Activated naive CD4-positive, alpha-beta T cell treated with anti-CD3 and anti-CD28 coated beads for 36 hours (primary cell): ENCODE measurements at places on chromosomes 3 and 15. TPM values are rescaled to one million over a fixed set of nuclear protein-coding genes. Genes with fewer than 3 reads are reported as not detected.

DNA sequence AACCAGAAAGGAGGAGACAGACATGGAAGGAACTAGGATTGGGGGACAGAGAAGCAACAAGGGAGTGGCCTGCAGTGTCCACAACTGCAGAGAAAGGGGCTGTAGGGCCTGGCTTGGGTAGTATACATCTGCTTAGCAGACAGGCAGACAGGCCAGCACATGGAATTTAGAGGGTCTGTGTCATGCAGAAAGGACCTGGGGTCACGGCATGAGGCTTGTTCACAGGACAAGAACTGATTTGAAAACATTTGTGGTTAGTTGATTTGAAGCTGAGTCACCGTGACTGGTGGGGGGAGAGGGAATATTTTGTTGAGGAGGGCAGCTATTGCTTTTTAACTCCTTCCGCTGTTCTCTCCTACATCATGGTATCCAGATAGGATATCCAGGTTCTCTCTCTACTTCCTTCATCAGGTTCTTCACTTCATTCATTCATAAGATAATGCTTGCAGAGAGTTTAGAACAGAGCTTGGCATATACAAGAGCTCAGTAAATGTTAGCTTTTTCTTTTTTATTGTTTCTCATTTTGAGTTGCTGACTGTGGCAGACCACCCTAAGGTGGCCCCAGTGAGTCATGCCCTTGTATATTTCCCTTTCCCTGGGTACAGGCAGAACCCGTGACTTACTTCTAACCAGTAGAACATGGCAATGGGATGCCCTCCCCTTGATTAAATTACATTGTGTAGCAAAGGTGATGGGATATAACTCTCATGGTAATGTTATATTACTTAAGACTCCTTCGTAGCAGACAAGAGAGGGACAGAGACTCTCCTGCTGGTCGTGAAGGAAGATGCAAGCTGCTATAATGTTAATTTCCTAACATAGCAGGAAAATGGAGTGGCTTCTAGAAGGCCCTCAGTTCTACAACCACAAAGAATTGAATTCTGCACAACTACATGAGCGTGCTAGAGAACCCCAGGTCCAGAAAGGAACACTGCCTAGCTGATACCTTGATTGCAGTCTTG, 95.0 kb upstream of the NMNAT3 start:
- H3K4me3 ChIP-seq = no peak overlapping the region
- no peak overlapping the region for H3K27ac ChIP-seq
- no peaks in the 10 kb centered on the region for H3K4me1 ChIP-seq
- no peak for DNase-seq
- peaks cover 6% of the 10 kb centered on the region for H3K27me3 ChIP-seq

GRCh38 chr3:189921770-189922169, 198.9 kb downstream of the P3H2 start:
- no peak overlapping the region for H3K4me3 ChIP-seq
- no peaks in the 10 kb centered on the region for H3K36me3 ChIP-seq
- H3K27ac ChIP-seq = no peak overlapping the region
- no peaks in the 10 kb centered on the region for H3K4me1 ChIP-seq
- DNase-seq = no peak

DNA sequence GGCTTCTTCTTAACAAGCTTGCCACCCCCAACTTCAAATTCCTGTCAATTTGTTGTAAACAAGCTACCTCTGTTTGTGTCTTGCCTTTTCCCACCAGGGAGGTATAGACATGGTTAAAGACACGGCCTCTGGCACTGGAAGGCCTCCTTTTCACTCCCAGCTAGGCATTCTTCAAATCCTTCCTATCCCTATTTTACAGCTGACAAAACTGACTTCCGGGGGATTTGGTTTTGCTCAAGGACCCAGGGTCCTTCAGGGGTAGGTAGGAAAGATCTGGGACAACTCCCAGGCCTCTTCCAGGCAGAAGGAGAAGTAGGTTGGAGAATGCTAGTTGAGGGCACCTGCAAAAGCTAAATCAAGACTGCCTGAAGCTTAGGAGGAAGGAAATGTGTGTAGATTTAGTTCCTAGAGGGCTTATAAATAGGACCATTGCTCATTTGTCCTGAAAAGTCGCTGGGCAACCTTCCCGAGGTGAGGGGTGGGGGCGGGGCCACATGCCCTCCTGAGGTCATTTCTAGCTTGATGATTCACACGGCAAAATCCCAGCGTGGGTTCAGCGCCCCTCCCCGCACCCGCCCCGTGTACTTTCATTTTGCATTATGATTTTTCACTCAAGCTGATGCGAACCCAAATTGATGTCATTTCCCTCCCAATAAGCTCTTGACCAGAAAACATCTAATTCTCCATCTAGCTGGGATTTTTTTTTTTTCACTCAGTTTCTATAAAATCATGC, 365.5 kb downstream of the SHQ1 start:
- H3K27me3 ChIP-seq = no peaks in the 10 kb centered on the region
- peaks cover 12% of the 10 kb centered on the region for H3K36me3 ChIP-seq
- DNase-seq = peak; percentile 96
- H3K27ac ChIP-seq = peak overlapping the region; percentile 88
- H3K4me3 ChIP-seq = peak overlapping the region; percentile 4
- peaks cover 68% of the 10 kb centered on the region for H3K4me1 ChIP-seq

DNA sequence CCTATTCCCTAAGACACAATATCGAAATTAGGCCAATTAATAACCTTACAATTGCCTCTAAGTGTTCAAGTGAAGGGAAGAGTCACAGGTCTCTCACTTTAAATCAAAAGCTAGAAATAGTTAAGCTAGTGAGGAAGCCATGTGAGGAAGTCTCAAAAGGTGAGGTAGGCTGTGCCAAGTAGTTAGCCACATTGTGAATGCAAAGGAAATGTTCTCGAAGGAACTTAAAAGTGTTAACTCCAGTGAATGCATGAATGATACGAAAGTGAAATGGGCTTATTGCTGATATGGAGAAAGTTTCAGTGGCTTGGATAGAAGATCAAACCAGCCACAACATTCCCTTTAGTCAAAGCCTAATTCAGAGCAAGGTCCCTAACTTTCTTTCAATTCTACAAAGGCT, 59.1 kb downstream of the KLF13 start:
- no peak overlapping the region for H3K27ac ChIP-seq
- no peaks in the 10 kb centered on the region for H3K27me3 ChIP-seq
- H3K4me3 ChIP-seq = no peak overlapping the region
- DNase-seq = no peak
- H3K4me1 ChIP-seq = peaks cover 43% of the 10 kb centered on the region
- peaks cover 7% of the 10 kb centered on the region for H3K36me3 ChIP-seq

- no peak overlapping the region for H3K4me3 ChIP-seq
- H3K36me3 ChIP-seq = no peaks in the 10 kb centered on the region
- H3K27me3 ChIP-seq = peaks cover 10% of the 10 kb centered on the region
- no peak overlapping the region for H3K27ac ChIP-seq
- no peak for DNase-seq
Measured at GRCh38 chr15:61660579-61660978, 399.7 kb downstream of the VPS13C start.

GRCh38 chr3:108153451-108153981, 62.7 kb upstream of the CD47 start:
- no peaks in the 10 kb centered on the region for H3K27me3 ChIP-seq
- H3K4me3 ChIP-seq = no peak overlapping the region

GRCh38 chr15:101399431-101399830, 90.1 kb downstream of the PCSK6 start:
- no peak overlapping the region for H3K27ac ChIP-seq
- H3K4me1 ChIP-seq = no peaks in the 10 kb centered on the region
- no peak for DNase-seq
- H3K4me3 ChIP-seq = no peak overlapping the region
- peaks cover 17% of the 10 kb centered on the region for H3K27me3 ChIP-seq

GRCh38 chr3:179348325-179349013, 960 bp downstream of the MFN1 start:
- DNase-seq = no peak
- H3K4me3 ChIP-seq = peak overlapping the region; percentile 91
- peaks cover 13% of the 10 kb centered on the region for H3K4me1 ChIP-seq

DNA sequence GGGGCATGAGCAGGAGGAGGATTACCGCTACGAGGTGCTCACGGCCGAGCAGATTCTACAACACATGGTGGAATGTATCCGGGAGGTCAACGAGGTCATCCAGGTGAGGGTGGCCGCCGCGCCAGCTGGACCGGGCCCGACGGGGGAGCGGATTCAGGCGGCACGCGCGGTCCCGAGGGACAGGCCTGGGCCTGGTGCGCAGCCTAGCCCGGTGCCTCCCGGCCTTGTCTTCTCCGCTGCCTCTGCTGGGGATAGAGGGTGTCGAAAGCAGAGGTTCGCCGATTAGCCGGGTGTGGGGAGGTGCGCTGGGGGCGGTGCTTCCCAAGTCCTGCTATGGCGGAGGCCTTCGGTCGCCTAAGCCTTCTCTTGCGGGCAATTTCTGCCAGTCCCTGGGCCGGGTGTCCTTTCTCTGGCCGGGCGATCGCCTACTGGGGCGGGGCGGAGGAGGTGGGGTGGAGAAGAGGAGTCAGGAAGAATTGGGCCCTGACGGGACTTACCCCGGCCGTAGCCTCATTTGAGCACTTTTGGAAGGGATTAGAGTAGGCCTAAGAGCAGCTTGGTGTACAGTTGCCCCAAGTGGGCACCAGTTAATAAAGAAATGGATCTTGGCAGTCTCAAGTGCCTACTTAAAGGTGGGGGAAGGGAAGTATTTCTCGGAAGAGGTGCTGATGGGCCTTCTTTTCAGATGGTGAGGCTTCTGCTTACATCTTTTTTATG, 940 bp downstream of the ARIH1 start:
- peak overlapping the region; percentile 98 for H3K4me3 ChIP-seq
- no peaks in the 10 kb centered on the region for H3K27me3 ChIP-seq
- peaks cover 37% of the 10 kb centered on the region for H3K36me3 ChIP-seq
- H3K4me1 ChIP-seq = peaks cover 40% of the 10 kb centered on the region
- peak; percentile 84 for DNase-seq

DNA sequence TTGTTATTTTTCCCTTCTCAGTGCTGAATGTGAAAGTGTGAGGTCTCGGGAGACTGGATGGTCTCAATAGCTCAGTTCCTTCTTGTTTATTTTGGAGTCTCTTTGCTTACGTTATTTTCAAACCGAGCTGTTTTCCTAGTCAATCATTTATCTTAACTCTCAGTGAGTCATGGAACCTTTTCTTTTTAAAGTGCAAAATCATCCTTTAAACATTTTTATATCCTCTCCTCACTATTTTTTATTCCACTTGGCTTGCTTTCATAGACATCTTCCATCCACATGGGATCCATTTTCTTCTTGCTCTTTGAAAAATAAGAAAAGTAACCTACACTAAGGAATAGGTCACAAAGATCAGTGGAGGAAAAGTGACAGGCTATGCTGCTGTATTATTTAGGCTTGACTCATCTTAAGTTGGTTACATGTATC, 497.8 kb downstream of the NAALADL2 start:
- no peak overlapping the region for H3K4me3 ChIP-seq
- H3K36me3 ChIP-seq = no peaks in the 10 kb centered on the region
- no peaks in the 10 kb centered on the region for H3K4me1 ChIP-seq
- DNase-seq = no peak
- no peak overlapping the region for H3K27ac ChIP-seq

GOLGA8K gene
- total RNA-seq = not detected

GPR156 gene
- not detected for total RNA-seq
